Pancreas (tissue), 10 donors: ENCODE measurements at places on chromosomes 4 and X. TPM values are rescaled to one million over a fixed set of nuclear protein-coding genes. Genes with fewer than 3 reads are reported as not detected.
A peak's percentile ranks its signal among the peaks of the same experiment; 100 is the strongest.

Gene GRID2
- not detected for total RNA-seq

Gene FAM47E
- 11.5 TPM for total RNA-seq

Gene SRPX
- 17.3 TPM for total RNA-seq

Gene GLA
- total RNA-seq, result 9.2 TPM

Gene LIN54
- 4.2 TPM for total RNA-seq

Gene CHRDL1
- 1.4 TPM for total RNA-seq

Gene FREM3
- not detected for total RNA-seq

Gene PLK4
- total RNA-seq, result 0.54 TPM

Gene GSPT2
- total RNA-seq, result 4.7 TPM

GRCh38 chr4:173501592-173502150, 28.4 kb downstream of the HAND2 start:
- DNase-seq, result no peak

- peak; percentile 42 for DNase-seq
Measured at GRCh38 chr4:72909461-72909860, 160.1 kb downstream of the COX18 start.

DNA sequence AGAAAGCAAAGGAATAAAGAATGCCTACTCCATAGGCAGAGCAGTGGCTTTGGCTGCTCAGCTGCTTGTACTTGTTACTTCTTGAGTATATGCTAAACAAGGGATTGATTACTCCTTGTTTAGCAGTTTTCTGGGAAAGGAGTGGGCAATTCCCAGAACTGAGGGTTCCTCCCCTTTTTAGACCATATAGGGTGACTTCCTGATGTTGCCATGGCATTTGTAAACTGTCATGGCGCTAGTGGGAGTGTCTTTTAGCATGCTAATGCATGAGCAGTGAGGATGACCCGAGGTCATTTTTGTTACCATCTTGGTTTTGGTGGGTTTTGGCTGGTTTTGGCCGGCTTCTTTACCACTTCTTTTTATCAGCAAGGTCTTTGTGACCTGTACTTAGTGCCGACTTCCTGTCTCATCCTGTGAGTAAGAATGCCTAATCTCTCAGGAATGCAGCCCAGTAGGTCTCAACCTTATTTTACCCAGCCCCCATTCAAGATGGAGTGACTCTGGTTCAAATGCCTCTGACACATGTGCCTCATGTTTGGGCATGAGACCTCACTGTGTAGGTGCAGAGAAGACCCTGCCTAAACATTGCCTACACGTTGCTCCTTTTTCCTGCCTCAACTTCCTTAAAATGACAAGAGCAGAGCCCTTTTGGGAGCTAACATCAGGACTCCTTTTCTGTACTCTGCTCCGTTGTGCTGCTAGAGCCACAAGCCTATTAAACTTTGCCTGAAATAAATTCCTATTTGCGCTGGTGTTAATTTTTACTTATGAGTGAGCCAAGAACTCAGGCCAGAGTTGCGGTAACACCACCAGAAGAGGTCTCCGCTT, 21.0 kb upstream of the UBA6 start:
- no peak for DNase-seq

DNA sequence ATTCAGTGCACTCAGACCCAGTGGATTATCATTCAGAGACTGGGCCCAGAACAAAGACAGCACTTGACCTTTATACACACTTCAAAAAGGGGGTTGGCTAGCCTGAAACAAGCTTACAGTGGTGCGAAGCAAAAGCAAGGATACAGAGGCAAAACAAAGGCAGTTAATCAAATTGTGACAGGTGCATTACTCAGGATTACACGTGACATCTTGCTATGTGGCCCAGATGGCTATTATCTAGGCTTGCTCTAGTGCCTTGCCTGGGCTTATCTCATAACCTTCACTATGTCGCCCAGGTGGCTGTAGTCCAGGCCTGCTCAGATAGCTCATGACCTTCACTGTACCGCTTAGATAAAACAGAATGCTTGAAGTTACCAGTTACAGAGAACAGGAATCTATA, 1092.1 kb upstream of the PRKX start:
- no peak for DNase-seq

- DNase-seq, result peak; percentile 50
Measured at GRCh38 chr4:85127653-85128052, 161.2 kb upstream of the WDFY3 start.

- no peak for DNase-seq
Measured at GRCh38 chr4:140100771-140101170, 53.2 kb downstream of the MAML3 start.

DNA sequence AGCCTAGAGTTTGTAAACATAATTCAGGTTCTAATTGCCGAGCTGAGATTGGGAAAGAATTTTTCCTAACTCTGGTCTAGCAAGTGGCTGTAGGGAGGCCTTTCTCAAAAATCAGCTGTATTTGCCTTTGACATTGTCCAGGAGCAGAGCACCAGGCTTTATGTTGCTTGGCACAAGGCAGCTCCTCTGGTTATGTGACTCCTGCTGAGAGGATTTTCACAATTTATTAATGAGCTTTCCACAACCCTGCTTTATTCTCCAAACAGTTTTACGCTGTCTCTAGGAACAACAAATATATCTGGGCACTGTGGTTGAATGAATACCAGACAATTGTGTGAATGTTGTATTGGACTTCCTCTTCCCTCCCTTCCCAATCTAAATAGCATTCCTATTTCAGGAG, 14.9 kb downstream of the LSM6 start:
- DNase-seq, result no peak

DNA sequence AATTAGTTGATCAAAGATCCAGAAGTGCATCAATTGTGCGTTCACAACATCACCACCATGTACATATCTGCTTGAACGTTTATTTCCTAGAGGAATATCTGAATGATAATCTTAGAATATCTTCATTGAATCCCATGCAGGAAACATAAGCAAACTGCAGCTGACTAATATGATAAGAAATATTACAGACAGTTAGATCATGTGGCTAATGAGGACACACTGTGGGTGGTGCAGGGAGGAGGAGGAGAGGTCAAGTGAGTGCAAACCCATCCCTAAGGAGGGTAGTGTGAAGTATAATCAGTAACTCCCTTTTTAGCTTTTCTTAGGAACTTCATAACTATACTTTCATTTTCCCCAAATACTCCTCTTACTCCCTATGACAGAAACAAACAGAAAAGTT, 58.3 kb upstream of the HPGD start:
- DNase-seq, result no peak

DNA sequence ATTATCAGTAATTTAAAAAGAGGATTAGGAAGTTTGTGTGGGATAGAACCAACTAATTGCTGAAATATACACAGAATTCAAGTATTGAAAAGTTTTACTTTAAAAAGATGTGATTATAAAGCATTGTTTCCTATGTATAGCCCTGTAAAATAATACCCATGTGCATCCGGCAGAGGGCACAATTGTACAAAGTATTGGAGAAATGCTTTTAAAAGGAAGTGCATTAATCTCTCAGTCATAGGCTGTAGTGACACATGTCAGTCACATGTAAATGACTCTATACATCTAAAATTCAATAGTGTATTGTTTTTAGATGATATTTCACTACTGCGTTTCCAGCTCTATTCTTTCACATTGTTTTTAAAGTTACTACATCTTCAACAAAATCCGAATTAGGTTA, 9.7 kb upstream of the GEMIN8 start:
- no peak for DNase-seq

DNA sequence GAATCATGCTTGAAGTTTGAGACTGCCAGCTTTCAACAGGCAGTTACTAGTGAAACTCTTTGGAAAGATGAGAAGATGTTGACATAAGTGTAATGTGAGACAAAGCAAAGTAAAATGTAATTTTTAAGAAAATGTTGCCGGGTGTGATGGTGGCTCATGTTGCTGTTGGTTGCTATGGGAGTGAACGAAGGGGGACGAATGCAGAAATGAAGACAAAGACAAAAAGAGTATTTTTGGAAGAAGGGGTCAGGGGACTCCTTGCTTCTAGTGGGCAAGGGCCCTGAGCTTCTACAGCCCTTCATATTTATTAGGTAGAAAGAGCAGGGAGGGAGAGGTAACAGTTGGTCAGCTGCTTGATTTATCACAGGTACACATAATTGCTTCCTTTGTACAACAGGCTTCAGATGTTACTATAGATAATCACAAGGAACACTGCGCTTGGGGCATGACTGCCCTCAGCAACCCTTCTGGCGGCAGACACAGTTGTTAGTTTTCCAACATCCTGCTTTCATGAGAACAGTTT, 11.9 kb upstream of the UGDH start:
- no peak for DNase-seq

DNA sequence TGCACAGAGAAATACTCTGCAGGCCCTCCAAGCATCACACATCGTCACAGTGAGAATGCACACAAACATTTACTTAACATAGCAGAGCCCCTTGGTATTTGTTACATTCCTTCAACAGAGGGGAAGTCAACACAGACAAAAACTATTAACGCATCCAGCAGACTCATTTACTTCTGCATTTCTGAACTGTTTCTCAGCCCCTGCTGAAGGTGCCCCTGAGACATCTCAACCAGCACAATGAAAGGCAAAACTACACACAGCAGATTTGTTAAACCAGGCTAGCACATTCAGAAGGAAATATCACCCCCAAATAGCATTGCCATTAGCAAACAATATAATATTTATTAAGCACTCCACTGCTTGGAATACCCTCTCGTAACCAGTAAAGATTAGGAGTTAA, 367.0 kb downstream of the RAB28 start:
- no peak for DNase-seq

- no peak for DNase-seq
Measured at GRCh38 chr4:183081116-183081469, 18.0 kb upstream of the WWC2 start.

GRCh38 chrX:55709735-55710134, 7.8 kb upstream of the RRAGB start:
- no peak for DNase-seq

- DNase-seq, result no peak
Measured at GRCh38 chrX:25287521-25287920, 271.8 kb upstream of the ARX start.

- no peak for DNase-seq
Measured at GRCh38 chrX:39327255-39327654, 526.0 kb downstream of the MID1IP1 start.

DNA sequence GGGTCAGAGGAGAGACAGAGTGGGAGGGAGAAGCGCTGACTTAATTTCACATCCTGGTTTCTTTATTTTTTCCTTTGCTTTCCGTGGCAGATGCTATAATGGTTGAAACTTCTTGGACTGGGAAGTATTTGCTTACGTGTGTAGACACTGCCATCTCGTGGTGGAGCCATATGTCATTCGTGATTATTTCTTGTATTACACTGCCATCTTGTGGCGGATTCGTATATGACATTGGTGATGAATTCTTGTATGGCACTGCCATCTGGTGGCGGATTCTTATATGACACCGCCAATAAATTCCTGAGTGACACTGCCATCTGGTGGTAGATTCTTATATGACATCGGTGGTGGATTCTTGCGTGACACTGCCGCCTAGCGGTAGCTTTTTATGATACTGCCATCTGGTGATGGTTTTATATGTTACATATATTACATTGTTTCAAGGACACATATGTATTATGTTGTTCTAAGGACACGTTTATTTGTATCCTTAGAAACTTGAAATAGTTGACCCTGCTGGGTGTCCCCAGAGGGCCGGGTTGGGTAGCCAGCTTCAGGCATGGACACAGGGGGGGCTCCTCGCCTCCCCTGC, 37.3 kb upstream of the CLCN4 start:
- no peak for DNase-seq

DNA sequence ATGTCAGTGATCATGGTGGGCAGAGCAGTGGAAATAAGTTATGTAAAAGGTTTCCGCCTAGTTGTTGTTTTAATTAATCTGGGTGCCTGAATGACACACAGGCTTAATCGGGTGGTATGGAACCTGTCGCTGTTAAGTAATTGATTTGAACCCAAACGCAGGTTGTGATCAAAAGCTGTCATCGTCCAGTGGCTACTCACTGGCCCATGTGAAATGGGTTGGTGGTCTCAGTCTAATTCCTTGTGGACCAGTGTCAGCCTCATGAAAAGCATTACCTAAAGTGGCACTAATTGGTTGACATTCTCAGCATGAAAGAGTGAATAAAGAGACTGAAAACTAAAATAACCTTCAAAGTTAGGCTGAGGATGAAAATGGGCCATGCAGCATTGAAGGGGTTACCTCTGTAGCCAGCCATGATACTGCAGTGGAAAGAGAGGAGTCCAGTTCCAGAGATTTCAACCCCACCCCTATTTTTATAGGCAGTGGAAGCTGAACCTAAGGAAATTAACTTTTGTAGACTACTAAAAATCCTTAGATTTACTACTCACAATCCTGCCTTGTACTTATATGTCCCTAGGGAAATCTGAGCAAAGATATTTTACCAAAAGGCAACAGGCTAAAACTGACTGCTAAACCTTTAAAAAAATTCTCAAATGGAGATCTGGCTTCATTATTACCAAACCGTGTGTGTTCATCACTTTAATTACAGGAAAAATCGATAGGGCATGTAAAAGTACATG, 251.7 kb upstream of the TENM3 start:
- DNase-seq, result no peak

- no peak for DNase-seq
Measured at GRCh38 chr4:82998898-82999297, 11.7 kb downstream of the LIN54 start.

GRCh38 chr4:147704846-147705245, 20.9 kb upstream of the PRMT9 start:
- DNase-seq, result no peak

- no peak for DNase-seq
Measured at GRCh38 chr4:148962539-148963290, 520.5 kb upstream of the NR3C2 start.

DNA sequence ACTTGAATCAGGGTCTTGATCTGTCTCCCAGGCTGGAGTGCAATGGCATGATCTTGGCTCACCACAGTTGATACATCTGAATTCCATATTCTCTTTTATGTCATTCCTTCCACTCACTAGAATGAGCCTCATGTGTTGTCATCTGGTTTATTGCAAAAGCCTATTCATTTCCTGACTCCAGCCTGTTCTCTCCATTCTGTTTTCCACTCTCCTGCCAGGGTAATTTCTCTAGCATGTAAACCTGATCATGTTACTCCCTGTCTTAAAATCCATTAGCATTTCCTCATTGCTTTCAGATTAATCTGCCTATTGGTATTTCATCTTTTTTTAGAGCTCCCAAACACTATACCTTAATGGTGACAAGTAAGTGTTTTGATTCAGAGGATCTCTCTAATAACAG, 4.3 kb upstream of the DDX60L start:
- no peak for DNase-seq
